ENCODE measurements at places on chromosomes 1 and 21.

GRCh38 chr1:227945891-227946623, 1.7 kb downstream of the WNT9A start:
- no peak for DNase-seq

DNA sequence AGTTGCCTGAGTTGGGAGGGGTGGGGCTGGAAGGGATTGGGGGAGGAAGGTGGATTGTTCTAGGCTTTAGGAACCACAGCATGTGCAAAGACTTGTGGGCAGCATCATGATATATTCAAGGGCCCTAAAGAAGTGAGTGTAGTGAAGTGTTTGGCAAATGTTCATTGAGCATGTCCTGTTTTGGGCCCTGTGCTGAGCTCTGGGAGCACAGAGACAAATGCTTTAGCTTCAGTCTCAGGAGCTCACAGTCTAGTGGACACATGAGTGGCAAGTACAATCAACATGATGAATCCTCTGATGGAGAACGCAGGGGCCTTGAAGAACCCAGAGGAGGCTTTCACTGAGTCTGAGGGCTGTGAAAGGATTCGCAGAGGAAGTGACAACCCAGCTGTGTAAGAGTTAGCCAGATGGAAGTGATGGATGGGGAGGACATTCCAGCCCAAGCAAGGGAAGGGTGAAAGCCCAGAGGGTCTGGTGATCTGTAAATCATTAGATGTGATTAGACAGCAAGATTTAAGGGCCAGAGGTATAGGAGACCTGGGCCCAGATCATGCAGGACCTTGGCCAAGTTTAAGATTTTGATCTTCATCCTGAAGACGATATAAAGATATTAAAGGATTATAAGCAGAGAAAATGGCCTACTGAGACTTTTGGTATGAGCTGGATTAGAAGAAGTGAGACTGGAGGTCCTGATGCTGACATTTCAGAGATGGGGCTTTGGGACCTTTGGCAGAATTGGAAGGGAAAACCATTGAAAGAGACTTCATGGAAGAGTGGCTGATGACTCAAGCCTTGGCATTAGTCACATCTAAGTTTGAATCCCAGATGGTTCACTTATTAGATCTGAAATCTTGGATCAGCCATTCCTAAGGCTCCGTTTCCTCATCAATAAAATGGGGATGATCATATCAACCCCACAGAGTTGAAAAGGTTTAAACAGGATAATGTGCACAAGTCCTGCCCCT, 4.6 kb downstream of the IPO13 start:
- no peak for DNase-seq

DNA sequence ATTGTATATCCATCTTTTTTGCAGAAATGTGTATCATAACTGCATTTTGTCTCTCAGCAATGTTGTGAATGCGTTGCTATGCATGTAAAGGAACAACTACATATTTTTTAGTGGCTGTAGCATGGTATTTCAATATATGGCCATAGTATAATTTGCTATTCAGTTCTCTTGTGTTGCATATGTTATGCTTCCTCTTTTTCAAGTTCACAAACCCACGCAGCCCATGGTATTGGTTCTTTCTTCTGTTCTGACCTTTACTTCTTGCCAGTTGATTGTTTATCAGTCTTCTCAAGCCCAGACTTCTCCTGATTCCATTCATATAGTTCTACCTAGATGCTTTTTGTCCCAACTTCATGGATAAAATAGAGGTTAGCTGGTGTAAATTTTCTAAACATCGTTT, 6.1 kb downstream of the SLC22A15 start:
- DNase-seq: no peak

DNA sequence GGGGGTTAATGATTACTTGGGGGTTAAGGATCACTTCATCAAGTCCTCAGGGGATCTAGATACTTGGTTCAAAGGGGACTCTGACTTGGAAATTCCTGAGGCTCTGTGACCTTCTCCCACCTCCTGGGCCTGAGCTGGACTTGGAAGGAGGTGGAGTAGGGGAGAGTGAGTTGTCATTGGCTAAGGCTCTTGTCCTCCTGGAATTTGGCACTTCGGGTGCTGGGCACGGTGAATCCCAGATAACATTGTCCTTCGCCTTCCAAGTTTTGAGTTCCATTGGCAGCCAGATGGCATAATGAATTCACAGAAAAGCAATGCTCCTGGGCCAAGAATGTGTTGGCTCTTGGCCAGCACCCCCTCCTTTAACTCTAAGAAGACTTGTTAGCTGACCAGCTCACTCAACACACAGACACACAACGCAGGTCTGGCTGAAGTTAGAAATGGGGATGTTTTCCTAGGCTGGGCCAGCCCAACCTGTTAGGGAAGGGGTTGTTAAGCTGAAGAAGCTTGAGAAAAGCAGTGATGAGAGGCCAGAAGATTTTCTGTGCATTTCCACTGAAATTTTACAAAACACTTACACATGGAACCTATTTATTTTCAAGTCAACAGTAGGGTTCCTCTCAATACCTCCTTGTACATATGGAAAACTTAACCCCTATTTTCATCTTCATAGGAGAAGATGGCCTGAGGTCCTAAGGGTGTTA, 29.7 kb downstream of the SLC26A9 start:
- DNase-seq: peak; percentile 38

DNA sequence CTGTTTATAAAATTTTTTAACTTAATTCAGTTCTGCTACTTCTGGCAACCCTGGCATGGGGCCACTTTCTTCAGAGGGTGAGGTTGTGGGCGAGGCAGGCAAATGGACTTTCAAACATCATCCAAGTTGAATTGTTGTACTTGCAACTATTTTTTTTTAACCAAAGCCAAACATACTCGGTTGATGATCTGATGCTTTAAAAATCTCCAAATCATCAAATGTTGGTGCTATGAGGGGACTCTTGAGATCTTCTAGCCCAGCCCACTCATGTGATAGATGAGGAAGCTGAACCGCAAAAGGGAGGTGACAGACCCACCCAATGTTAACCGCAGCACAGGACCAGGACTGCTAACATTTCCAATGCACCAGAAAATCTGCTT, 6.7 kb downstream of the SLC1A7 start:
- DNase-seq: no peak

DNA sequence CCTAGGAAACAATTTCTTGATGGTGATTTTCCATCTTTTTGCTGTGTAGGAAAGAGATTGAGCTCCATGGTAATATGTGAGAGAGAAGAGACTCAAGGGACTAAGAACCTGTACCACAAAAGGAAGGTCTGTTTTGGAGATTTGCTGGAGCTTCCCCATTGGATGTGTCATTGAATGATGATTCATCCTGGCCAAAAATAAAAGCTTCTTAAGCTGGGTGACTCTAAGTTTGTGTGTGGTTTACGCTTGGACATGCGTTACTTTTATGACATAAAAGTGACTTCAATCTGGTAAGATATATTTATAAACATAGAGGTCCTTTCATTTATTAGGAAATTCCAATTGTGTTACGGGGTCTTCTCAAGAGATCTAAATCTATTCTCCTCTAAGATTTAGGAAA, 17.4 kb upstream of the IL19 start:
- no peak for DNase-seq

- no peak for DNase-seq
Measured at GRCh38 chr1:55128418-55128995, 86.7 kb downstream of the USP24 start.

- DNase-seq: no peak
Measured at GRCh38 chr21:33642896-33643657, 776 bp downstream of the ITSN1 start.

DNA sequence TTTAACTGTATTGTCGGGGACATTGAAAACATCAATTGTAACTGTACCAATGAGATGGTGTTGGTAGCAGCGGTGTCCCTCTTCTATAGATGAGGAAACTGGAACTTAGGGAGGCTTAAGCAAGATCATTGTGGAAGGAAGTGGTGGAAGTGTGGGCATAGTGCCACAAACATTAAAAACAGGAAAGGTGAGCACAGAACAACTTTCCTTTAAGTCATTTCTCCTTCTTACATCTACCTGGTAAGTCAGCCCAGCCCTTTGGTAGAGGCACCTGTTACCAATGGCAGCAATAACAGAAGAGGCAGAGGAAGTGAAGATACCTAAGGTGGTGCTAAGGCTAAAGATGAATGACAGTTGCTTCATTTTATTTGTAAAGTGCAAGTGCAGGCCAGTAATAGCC, 12.0 kb upstream of the CTSS start:
- no peak for DNase-seq

DNA sequence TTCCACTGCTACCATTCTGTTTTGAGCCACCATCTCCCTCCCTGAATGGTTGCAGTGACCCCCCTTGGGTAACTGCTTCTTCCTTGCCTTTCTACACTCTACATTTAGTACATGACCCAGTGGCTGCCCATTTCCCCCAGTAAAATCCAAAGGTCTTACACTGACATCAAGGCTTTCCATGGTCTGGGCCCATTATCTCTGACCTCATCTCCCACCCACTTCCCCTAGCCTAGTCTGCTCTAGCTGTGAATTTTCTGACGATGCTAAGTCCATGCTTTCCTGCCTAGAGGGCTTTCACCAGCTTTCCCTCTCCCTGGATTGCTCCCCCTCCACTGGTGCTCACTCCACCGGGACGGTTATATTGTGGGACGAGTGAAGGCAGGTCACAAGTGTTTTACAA, 219.2 kb downstream of the RYR2 start:
- DNase-seq: no peak

- DNase-seq: no peak
Measured at GRCh38 chr1:14787604-14788003, 189.1 kb downstream of the KAZN start.

Data from C1 segment of cervical spinal cord (tissue), 14 donors.